A549 treated with Hydrocortisone at 1 μM for 4 hours (cell line): ENCODE measurements at places on chromosomes 2 and 18. TPM values are rescaled to one million over a fixed set of nuclear protein-coding genes. Genes with fewer than 3 reads are reported as not detected.

Gene CHST9
- not detected in 5 replicates for total RNA-seq

Gene POMC
- not detected in 5 replicates for total RNA-seq

Gene ZBTB7C
- 0.18 to 0.36 TPM (median 0.26 TPM) in 5 replicates for total RNA-seq

Gene SERPINB3
- 0.10 to 0.16 TPM (median 0.13 TPM) in 3 of 5 replicates, not detected in the others for total RNA-seq

Gene GPR155
- 0.13 to 0.74 TPM (median 0.44 TPM) in 5 replicates for total RNA-seq

Gene CHRNG
- not detected in 5 replicates for total RNA-seq

Gene RIT2
- not detected in 5 replicates for total RNA-seq

Gene KDM3A
- total RNA-seq: 15.5 to 30.4 TPM (median 22.5 TPM) in 5 replicates

Gene PSD4
- total RNA-seq: 11.5 to 15.2 TPM (median 13.2 TPM) in 5 replicates

Gene NOTO
- 0.05 to 0.07 TPM in 2 of 5 replicates, not detected in the others for total RNA-seq

Gene VWC2L
- not detected in 5 replicates for total RNA-seq

Gene ZNF396
- total RNA-seq: 0.66 to 0.88 TPM (median 0.78 TPM) in 5 replicates

Gene POTEI
- total RNA-seq: 0.01 TPM in 1 of 5 replicates, not detected in the others

Gene FNDC4
- 3.5 to 5.8 TPM (median 4.4 TPM) in 5 replicates for total RNA-seq

Gene RBKS
- 6.2 to 8.6 TPM (median 8.2 TPM) in 5 replicates for total RNA-seq

Gene B4GALT6
- 4.2 to 7.5 TPM (median 5.4 TPM) in 5 replicates for total RNA-seq

Gene TNFRSF11A
- 5.7 to 8.2 TPM (median 6.8 TPM) in 5 replicates for total RNA-seq

Gene ERBB4
- not detected in 5 replicates for total RNA-seq

Gene DUSP19
- total RNA-seq: 0.34 to 1.1 TPM (median 0.73 TPM) in 5 replicates

Gene MAP3K19
- total RNA-seq: not detected in 5 replicates

Gene CD226
- 0.11 to 0.16 TPM (median 0.14 TPM) in 5 replicates for total RNA-seq

Gene ABCG8
- total RNA-seq: 0.01 TPM in 1 of 5 replicates, not detected in the others

Gene PELI1
- 1.1 to 1.7 TPM (median 1.2 TPM) in 5 replicates for total RNA-seq

Gene DCDC2C
- 0.21 to 0.56 TPM (median 0.40 TPM) in 4 of 5 replicates, not detected in the other for total RNA-seq

Gene VAMP8
- 15.1 to 19.3 TPM (median 16.7 TPM) in 5 replicates for total RNA-seq

Gene CLEC4F
- not detected in 5 replicates for total RNA-seq

Gene HOXD8
- 4.7 to 6.0 TPM (median 5.3 TPM) in 5 replicates for total RNA-seq
